Cerebellum (tissue), 4 donors: ENCODE measurements at places on chromosomes 5 and 9. TPM values are rescaled to one million over a fixed set of nuclear protein-coding genes. Genes with fewer than 3 reads are reported as not detected.
A peak's percentile ranks its signal among the peaks of the same experiment; 100 is the strongest.

- DNase-seq: no peak
Observed at GRCh38 chr5:113450462-113450861, 15.7 kb upstream of the TSSK1B start.

GRCh38 chr5:36300927-36301540, 668 bp downstream of the RANBP3L start:
- DNase-seq: no peak

DNA sequence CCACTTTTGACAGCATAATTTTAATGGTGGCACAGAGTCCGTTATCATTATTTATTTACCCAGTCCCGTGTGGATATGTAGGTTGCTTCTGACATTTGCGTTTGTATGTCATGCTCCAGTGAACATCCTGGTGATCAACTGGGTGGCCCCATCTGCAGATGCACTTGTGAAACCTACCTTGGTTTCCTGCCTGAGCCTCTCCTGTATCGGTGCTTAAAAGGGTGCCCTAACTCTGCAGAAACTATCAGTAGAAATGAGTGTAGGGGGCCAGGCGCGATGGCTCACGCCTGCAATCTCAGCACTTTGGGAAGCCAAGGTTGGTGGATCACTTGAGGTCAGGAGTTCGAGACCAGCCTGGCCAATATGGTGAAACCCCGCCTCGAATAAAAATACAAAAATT, 92.1 kb upstream of the IER5L start:
- no peak for DNase-seq

DNA sequence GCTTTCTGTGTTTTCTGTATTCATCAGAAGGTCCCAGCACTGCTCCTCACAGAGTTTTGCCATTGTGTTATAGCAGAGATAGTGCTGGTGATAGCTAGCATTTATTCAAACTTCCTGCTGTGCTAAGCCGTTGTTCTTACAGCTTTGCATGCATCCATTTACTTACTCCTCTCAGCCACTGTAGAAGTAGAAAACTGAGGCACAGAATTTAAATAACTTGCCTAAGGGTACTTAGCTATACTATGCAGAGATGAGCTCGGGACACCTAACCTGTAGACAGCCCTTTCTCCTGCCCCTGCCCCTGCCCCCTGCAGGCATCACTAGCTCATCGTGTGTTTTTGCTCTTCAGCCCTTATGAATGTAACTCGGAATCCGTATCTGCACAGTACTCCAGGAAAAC, 227.6 kb downstream of the SAXO1 start:
- DNase-seq: no peak

GRCh38 chr5:138053554-138053953, 20.7 kb upstream of the FAM13B start:
- no peak for DNase-seq

- no peak for DNase-seq
Observed at GRCh38 chr9:116238225-116238624, 84.6 kb downstream of the PAPPA start.

DNA sequence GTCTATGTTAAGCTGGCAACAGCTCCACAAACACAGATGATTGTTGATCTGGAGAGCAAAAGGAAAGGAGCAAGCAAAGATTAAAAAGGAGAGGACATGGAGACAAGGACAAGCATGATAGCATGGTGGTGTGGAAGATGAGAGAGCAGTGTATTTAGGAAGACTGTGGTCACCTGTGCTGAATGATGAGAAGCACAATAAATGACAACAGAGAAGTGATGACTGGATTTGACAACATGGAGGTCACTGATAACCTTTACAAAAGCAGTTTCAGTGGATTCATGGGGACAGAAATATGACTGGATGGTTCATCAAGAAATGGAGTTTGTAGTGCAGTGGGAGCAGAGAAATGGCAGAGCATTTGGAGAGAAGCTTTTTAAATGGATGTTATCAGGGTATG, 20.2 kb downstream of the TTC33 start:
- no peak for DNase-seq

GRCh38 chr5:171469326-171469725, 49.9 kb downstream of the FGF18 start:
- no peak for DNase-seq

DNA sequence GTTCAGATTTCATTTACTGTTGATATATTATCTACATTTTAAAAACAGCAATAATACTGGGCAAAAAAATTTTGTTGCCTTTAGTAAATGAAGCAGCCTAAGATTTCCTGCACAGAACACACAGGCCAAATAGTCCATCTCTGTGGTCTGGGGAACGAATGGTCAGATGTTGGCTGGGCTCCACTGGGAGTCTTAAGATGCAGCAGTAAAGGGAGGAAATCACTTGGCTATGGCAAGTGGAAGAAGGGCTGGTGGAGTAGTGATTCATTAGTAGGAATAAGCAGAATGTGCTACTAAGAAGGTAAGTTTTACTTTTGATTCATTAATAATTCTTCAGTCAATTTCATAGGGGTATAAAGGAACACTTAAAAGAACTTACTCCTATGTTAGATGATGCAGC, 91.1 kb upstream of the ARRDC3 start:
- no peak for DNase-seq

- DNase-seq: no peak
Observed at GRCh38 chr5:157232706-157233105, 33.2 kb upstream of the CYFIP2 start.

DNA sequence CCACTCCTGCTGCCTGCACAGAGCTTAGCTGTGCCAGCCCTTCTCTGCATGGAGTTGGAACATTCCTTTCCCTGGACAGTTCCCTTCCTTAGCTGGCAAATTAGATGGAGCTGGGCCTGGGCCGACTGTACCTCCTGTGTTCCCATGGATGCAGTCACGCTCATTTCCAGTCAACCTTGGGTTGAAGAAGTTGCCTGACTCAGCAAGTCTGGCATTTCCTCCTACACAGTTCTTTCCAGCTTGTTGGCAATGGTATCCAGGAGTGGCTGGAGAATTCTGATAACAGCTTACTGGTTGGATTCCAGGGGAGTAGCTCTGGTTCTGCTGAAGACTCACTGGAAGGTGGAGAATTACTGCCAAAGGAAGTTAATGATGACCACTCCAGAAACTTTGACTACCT, 9.2 kb upstream of the TAF1L start:
- DNase-seq: no peak

- no peak for DNase-seq
Observed at GRCh38 chr5:77638763-77639671, 504 bp upstream of the OTP start.

DNA sequence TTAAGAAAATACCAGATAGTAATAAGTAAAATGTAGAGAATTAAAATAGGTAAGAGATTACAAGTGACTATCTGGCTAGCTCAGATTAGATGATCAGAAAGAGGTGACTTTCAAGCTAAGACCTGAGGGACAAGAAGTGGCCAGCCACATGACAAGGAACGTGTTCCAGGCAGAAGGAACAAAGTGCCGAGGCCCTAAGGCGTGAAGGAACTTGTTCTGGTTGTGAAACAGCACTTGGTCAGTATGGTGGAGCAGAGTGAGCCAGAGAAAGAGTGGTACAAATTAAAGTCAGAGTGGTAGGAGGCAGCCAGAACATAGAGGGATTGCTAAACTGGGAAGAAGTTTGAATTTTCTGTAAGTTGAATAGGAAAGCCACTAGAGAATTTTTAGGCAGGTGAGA, 73.6 kb downstream of the ADRB2 start:
- DNase-seq: no peak

DNA sequence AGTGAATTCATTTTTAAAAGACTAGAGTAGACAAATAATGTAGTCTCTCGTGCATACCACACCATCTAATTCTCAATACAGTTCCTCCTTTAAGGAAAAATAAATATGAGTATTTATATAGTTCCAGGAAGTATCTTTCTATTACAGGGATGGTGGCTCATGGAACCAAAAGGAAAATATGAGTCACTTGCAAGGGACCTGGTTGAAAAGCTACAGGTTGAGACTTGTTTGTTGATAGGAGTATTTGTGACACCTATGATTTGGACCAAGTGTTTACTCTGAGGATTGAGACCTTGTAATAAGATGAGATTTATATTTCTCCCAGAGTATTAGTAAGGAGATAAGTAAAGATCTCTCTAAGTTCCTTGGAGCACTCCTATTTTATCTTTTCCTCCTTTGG, 67.4 kb downstream of the CDO1 start:
- DNase-seq: no peak

DNA sequence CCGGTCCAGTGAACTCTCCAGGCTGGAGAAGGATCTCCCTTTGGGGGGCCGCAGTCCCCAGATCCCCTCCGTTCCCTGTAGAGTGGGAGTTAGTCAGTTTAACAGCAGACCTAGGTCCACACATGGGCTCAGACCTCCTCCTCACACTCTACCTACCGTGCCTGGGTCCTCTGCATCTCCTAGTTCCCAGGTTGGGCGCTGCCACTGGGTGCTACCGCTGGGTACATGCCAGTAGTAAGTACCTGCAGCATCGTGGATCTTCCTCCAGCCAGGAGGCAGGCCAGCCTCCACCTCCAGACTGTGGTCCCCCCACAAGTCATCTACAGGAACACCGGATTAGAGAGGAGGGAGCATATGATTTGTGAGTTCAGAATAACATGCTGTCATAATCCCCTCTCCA, 802 bp downstream of the APBB3 start:
- DNase-seq: no peak

DNA sequence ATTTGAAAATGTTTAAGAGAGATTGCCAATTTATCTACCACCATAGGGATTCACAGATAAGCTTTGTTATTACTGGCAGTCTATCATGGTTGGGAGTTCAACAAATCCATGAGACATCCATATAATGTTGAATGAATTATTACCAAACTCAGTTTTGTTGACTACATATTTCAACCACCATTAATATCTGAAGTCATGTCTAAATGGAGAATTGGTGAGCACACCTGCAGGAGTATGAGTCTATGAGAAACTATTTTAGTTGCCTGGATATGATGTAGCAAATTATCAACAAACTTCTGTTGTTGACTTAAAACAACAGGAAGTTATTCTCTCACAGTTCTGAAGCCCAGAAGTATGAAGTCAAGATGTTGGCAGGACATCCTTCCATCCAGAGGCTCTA, 126.8 kb upstream of the FBXL7 start:
- DNase-seq: no peak

GRCh38 chr5:143328589-143329220, 74.8 kb downstream of the NR3C1 start:
- DNase-seq: no peak

DNA sequence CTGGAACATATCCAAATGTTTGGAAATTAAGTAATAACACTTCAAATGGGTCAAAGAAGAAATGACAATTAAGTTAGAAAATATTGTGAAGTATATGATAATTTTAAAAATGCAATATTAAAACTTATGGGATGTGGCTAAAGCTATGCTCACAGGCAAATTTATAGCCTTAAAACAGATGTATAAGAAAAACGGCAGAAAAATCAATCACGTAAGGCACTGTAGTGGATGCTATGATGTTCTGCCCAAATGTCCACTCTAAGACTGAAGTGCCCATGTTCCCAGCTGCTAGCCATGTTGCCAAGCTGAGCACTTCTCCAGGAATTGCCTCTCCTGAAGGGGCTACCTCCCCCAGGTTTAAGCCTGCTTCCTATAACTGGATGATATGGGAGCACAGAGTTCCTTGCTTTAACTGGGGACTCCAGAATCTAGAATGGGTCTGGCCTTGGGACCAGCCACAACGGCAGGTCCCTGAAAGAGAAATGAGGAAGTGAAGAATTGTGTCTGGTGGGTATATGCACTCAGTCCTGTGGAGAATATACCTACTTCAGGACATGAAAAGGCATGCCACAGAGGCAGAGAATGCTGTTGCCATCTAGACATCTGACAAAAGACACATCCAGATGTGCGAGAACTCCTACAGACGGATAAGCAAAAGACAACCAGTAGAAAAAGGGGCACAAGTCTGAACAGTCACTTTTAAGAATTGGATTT, 78.2 kb upstream of the RXRA start:
- no peak for DNase-seq

- DNase-seq: no peak
Observed at GRCh38 chr5:151085517-151086041, 4.7 kb upstream of the TNIP1 start.

GRCh38 chr9:127844821-127845359, 9.6 kb downstream of the ENG start:
- no peak for DNase-seq

DNA sequence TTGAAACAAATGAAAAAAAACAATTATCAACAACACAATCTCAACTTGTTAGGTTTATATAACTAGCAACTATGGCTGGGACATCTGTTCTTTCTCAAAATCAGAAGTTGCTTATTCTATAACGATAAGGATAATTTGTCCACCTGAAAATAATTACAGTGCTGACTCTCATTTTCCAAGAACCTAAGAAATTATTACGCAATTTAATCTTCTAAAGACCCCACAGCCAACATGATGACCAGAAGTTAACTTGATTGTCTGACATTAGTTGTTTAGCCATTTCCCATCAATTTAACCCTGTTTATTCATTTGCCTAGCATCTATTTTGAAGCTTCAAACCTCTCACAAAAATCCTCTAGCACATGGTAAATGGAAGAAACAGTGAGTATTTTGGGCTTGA, 293.8 kb downstream of the ELAVL2 start:
- no peak for DNase-seq

DNA sequence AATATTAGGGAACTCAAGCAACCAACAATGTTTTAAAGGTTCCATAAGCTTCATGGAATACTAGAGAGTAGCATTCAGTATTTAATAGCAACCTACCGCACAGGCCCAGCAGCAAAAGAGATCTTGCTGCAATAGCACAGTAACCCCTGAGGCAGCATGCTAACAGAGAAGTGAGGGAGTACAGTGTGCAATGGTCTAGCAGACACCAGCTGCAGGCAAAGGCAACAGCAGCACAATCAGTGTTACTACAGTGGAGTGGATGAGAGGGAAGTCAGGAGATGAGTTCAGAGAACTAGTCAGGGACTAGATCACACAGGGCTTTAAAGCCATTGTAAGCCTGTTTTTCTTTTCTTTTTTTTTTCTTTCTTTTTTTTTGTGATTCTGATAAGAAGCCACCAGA, 2.8 kb downstream of the TICAM2 start:
- no peak for DNase-seq

DNA sequence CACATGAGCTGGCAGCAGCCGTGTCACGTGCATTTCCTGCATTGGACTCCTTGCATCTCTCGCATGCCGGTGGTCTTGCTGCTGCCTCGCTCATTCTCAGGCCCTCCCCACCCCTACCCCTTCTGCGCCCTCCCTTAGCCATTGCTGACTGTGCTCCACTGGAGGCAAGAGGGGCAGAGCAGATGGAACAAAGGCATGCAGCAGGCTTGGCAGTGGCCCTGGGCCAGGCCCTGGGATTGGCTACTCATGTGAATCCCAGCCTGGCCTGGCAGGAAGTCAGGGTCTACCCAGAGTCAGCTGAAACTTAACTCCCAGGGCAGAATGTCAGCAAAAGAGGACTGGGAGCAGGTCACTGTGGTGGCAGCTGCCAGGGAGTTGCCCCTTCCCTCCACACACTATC, 62.3 kb downstream of the TSTD2 start:
- DNase-seq: peak; percentile 89

RFX3 gene
- 60.9 TPM for total RNA-seq

CARD6 gene
- total RNA-seq: 0.82 TPM

OTULINL gene
- 12.0 TPM for total RNA-seq

KIF20A gene
- 12.8 TPM for total RNA-seq

GLDC gene
- total RNA-seq: 30.3 TPM

SHB gene
- total RNA-seq: 12.2 TPM

SLC27A6 gene
- total RNA-seq: 2.2 TPM

PPWD1 gene
- 66.9 TPM for total RNA-seq

HSD17B3 gene
- not detected for total RNA-seq

NTRK2 gene
- total RNA-seq: 159 TPM

LPAR1 gene
- total RNA-seq: 13.4 TPM

CNTFR gene
- 18.6 TPM for total RNA-seq
